ENCODE measurements at places on chromosomes 2 and 18.

- DNase-seq: no peak
Observed at GRCh38 chr2:138767101-138767500, 13.1 kb downstream of the NXPH2 start.

- peak; percentile 53 for DNase-seq
Observed at GRCh38 chr18:13424363-13424762, 205.8 kb downstream of the LDLRAD4 start.

DNA sequence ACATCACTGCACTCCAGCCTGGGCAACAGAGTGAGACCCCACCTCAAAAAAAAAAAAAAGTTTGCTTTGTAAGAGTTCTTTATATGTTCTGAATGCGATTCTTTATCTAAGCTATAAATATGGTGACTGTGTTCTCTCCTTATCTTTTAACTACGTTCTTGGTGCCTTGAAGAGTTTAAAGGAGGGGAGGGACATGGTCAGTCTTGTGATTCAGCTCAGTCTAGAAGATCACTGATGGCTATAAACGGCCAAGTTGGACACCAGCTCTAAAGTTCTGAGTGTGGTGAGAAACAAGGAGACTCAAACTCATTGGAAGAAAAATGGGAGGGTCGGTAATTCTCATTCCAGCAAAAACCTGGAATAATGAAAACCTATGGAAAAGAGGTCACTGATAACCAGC lies 128.4 kb upstream of the SEC11C start:
- no peak for DNase-seq

DNA sequence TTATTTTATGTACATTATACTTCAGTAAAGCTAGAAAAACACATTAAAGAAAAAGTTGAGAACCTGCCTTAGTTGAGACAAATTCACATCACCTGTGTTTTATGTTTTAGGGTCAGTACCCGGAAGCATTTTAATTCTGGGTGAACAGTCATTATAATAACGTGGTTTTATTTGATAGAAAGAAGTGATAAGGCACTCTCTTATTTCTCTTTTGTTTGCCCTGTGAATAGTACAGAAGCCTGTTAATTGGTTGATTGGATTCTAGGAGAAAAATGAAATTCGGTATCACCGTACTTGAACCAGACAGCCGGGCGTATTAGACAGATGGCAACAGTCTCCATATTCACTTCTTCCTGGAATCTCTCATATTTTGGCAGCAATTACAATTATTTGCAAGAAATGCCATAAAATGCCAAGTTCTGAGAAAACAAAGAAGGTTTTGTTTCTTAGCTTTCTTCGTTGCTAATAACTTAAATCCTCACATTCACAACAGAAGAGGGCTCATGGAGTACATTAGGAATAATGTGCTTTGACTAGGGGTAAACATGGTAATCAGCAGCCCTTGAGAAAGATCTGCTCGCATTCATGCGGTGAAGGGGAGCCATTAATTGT lies 168.7 kb upstream of the RASGRP3 start:
- DNase-seq: no peak

GRCh38 chr2:226466124-226466523 lies 333.5 kb downstream of the IRS1 start:
- no peak for DNase-seq
